ENCODE measurements at places on chromosomes 1 and 21.

DNA sequence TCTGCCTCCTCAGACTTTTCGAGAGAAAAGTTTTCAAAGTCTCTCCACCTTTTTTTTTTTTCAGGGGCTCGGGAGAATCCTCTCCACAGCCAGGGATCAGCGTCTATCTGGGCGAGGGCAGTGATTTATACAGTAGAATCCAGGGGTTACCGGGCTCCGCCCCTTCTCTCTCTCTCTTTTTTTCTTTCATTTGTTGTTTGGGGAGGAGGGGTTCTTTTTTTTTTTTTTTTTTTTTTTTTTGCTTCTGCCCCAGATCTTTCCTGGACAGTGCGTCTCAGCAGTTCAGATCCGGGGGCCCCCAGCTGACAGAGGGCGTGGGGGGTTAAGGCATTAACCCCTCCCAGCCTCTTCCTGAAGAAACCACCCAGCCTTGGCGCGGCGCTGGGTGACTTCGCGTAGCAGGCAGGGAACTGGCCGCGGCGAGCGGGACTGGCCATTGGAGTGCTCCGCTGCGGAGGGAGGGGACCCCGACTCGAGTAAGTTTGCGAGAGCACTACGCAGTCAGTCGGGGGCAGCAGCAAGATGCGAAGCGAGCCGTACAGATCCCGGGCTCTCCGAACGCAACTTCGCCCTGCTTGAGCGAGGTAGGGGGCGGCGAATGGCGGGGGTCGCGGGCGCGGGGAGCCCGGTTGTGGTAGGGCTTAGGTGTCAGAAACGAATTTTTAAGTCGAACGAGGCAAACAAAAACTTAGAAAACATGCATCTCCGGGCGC, at the start of gene S1PR1:
TSS of gene S1PR1 (plus strand) at position 504 of the 713 bp plus-strand sequence. CDS start 1,966 bp downstream, outside the sequence.
- DNase-seq: peak; percentile 29

DNA sequence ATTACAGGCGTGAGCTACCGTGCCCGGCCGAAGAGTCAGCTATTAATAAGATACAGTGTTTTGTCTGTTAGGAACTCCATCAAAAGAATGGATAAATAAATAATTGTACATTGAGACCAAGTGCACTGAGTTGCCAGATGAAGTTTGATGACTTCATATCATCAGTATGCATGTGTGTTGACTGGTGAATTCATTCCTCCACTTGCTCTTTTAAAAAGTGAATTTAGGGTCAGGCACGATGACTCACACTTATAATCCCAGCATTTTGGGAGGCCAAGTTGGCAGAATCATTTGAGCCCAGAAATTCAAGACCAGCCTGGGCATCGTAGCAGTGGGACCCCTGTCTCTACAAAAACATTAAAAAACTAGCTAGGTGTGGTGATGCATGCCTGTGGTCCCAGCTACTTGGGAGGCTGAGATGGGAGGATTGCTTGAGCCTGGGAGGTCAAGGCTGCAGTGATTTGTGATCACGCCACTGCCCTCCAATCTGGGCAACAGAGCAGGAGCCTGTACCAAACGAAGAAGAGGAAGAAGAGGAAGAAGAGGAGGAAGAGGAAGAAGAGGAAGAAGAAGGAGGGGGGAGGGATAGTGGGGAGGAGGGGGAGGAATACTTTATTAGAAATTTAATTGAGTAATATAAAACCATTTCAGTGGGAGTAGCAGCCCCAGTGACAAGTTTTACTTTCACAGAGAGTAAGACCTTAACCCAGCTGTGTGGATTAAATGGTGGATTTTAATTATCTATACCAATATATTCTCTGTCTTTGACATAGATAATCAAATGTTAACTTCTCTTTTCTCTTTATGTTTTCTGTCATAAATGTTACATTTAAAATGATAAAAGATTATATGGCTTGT, 74.9 kb downstream of the CCDC18 start:
- DNase-seq: peak; percentile 69

- DNase-seq: no peak
These were observed 49.3 kb downstream of the GNB1 start for GRCh38 chr1:1841575-1841995.

DNA sequence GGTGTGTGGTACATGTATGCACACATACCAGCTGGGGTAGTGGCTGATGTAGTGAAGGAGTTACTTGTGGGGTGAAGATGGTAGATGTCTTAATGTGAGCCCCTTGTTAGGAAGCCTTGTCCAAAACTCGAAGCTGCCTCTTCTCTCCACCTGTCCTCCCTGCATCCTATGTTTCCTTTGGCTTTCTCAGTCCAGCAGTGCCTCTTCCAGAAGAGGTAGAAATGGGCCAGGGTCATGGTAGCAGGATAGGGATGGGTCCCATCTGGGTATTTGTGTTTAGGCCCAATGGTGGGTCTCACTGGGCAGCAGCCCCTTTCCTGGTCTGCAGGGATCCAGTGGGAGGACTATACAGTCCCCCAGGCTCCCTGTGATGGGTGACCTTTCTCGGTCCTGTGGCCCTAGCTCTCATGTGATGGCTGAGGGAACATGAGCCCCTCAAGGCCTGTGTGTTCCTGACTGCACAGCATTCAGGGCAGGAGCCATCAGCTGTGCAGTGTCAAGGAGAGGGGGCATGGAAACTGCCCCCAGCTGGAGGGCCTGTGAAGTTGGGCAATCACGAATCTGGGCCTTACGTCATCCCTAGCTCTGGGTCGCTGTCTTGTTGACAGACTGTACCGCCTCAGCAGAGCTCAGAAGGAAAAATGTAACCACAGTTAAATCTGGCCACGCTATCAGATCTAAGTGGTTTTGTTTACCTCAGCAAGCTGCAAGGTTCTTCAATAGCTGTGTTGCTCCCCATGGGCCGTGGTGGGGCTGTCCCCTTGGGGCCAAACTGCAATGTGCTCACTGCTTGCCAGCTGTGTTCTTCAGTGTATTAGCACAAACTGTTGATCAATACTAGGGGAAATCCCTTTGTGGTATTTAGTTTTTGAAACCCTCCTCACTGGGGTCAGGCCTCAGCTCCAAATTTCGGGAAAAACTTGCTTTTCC, 82.7 kb downstream of the NOS1AP start:
- DNase-seq: no peak

DNA sequence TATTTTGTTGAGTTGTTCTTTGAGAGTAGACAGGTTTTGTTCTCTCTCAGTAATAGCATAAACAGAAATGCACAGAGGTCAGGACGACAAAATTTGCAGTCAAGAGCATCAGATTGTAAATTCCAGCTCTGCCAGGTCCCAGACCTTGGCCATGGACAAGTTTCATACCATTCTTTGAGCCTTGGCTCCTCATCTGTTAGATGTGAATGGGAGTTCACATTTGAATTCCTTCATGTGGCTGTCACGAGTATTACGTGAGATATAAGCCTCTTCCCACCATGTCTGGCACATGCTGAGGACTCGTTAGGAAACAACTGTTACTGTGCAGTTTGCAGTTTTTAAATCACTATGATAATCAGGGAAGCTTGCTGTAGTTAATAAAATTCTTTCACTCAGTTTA, 93.2 kb upstream of the KCTD3 start:
- DNase-seq: peak; percentile 5

GRCh38 chr1:207807690-207808321, 56.0 kb downstream of the CD46 start:
- no peak for DNase-seq

DNA sequence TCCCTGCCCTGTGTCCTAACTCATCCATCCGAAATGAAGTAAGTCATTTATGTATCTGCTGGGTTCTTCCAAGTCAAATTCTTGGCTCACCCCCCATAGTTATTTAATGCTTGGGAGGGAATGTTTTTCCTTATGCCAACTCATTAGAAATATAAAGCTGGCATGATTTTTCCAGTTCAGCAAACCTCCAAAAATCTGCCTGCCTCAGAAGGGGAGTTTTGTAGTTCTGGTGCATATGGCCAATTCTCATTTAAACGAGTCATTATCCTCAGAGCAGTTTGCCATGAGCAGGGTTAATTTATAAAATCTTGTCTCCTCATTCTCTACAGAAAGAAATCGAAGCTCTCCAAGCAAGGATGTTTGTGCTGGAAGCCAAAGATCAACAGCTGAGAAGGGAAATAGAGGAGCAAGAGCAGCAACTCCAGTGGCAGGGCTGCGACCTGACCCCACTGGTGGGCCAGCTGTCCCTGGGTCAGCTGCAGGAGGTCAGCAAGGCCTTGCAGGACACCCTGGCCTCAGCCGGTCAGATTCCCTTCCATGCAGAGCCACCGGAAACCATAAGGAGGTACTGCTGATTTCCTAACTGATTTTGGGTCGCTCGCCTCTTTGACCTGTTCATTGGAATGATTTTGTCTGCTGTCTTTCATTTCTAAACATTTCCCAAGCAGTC, 144.1 kb downstream of the DISC1 start:
- no peak for DNase-seq

GRCh38 chr1:18646786-18647410, 16.3 kb downstream of the PAX7 start:
- DNase-seq: no peak

DNA sequence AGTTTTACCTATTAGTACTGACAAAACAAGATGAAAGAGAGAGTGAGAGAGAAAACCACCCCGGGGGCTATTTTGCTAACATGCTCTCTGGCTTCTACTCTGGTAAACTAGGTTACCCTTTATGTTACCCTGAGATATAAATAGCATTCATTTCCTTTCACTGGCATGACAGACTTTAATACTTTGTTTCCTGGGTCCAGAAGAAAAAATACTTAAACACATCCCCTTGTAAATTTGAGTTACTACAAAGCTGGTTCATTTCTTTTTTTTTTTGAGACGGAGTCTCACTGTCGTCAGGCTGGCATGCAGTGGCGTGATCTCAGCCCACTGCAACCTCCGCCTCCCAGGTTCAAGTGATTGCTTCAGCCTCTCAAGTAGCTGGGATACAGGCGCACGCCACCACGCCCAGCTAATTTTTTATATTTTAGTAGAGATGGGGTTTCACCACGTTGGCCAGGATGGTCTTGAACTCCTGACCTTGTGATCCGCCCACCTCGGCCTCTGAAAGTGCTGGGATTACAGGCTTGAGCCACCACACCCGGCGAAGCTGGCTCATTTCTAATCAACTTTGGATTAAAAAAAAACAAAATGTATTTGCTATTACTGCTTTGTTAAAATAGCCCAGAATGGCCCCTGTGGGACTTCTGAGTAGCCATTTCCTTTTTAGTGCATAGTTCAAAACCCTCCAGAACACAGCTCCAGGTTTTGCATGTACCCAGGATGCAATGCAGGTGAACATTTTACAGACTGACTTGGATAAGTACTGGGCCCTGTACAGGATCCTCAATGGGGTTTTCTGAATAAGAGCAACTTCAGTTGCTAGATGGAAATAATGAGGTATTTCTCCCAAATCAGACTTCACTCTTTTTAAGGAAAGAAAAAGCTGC, 20.6 kb downstream of the INPP5B start:
- DNase-seq: no peak

DNA sequence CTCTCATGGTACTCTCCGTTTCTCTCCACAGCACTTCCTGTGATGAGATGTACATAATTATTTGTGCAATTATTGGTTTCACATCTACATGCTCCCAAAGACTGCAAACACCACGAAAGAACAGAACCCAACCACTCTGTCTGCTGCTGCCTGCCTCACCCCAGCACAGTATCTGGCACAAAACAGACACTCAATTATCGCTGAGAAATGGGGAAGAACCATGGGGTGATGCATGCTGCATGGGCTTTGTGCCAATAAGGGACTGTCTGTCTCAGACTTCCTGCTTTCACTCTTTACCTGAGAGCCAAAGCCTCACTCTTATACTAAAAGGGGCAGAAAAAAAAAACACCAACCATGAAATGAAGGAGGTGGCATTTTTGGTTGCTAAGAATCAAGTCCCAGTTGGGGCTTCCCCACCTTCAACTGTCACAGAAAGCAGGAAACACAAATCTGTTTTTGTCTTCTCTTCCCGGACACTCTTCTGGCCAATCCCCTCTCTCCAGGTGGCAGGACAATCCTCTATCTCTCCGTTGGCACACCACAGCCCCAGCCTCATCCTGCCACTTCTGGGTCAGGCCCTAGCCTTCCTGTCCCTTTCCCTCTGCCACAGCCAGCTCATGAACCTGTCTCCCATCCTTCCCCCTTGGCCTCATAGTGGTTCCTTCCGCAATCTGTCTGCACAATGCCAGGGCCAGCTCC, 82.0 kb downstream of the TGFBR3 start:
- DNase-seq: no peak

DNA sequence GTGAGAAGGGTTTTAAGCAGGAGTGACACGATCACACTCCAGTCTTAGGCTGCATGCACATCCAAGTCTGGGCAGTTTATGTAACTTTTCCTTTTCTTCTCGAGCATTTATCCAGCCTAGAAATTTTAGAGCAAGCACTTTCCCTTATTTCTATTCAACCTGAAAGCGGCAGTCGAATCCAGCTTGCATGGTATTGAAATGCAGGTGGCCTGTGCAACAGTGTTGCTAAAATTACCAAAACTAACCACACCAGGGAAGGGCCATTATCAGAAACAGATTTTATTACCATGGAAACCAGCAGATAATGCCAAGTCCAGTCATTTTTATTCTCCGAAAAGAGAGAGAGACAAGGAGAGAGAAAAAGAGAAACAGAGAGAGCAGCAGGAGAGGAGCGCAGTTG, 179.9 kb upstream of the ZC3H12A start:
- DNase-seq: no peak

DNA sequence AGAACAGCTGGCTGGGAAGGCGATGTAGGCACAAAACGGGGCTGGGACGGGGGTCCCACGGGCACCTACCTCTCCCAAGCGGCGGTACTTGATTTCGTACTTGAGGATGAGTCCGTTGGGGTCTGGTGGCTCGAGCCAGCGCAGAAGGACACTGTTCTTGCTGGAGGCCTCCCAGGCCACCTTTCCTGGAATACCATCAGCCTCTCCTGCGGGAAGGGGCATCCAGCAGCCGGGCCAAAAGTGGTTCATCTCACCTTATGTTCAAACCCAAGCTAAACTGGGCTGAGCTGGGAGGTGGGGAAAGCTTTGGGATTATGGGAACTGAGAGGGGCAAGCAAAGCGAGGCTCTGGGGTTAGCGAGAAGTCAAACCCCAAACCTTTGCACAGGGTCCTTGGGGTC, 14.3 kb downstream of the INSRR start:
- no peak for DNase-seq

- DNase-seq: peak; percentile 26
These were observed 554 bp downstream of the ZNF281 start for GRCh38 chr1:200409203-200409760.

- no peak for DNase-seq
These were observed 870.6 kb upstream of the ADGRL4 start for GRCh38 chr1:79877086-79877485.

GRCh38 chr1:85467929-85468540, 3.1 kb upstream of the DDAH1 start:
- DNase-seq: no peak

GRCh38 chr1:212285685-212286555, 710 bp downstream of the PPP2R5A start:
- DNase-seq: peak; percentile 62

GRCh38 chr1:43238991-43239469, 30.8 kb upstream of the TMEM125 start:
- DNase-seq: no peak

GRCh38 chr1:54405898-54406293, 298 bp downstream of the SSBP3 start:
- no peak for DNase-seq

DNA sequence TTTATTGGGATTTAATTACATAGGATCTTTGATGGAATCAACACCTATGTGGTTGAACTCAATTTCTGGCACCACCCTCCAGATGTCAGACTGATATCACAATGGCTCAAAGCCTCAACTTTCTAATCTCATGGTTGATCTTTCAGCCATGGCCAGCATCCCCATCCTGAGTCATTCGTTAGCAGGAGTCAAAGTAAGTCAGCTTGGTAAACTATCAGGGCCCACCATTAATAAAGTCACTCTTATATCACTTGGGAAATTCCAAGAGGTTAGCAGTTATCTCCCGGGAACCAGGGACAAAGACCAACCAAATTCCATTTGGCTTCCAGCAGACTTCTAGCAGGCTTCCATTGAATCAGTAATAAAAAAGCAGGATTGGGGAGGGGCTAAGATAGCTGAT, 50.7 kb upstream of the TNFSF4 start:
- no peak for DNase-seq
